ENCODE measurements at places on chromosomes 12 and 14.

DNA sequence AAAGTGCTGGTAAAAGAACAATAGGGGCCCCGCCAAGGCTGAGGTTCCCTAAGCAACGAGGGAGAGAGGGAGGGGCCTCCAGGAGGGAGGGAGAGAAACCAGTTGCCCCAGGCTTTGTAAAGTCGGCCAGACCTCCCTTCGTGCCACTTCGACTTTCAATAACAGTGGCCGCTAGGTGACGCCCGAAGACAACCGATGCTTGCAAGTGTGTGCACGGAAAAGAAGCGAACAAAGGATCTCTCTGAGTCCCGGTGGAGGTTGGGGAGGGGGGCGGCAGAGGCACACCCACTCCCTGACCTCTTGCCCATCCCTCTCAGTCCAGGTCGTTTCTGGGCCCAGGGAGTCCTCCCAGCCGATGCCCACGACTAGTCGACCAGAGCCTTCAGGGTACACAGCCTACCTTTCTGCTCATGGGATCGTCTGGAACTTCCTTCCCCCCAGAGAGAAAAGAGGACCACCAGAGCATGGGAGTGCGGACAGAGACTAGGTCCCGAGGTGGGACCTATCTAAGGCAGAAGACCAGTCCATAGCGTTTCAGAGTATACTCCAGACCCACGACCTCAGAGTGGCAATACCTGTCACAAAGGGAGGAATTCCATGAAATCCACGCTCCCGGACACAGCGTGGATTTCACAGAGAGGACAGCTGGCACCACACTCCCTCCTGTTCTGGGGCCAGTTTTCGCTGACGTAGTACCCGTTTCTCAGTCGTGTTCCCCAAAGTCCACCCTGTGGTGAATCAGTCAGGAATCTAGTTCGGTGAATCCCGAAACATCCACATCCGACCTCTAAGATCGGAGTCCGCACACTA, 262.7 kb upstream of the ALG10B start:
- H3K36me3 ChIP-seq, result no peaks in the 10 kb centered on the region
- H3K27me3 ChIP-seq, result no peaks in the 10 kb centered on the region
- H3K4me1 ChIP-seq, result no peaks in the 10 kb centered on the region
- H3K27ac ChIP-seq, result no peak overlapping the region
- no peak for DNase-seq
- H3K4me3 ChIP-seq, result no peak overlapping the region

GRCh38 chr14:32382704-32383103, 53.6 kb downstream of the AKAP6 start:
- no peak overlapping the region for H3K4me3 ChIP-seq
- H3K36me3 ChIP-seq, result no peaks in the 10 kb centered on the region
- no peak for DNase-seq
- H3K4me1 ChIP-seq, result peaks cover 36% of the 10 kb centered on the region

GRCh38 chr12:52217223-52217622, 15.8 kb upstream of the KRT7 start:
- H3K36me3 ChIP-seq, result no peaks in the 10 kb centered on the region
- H3K4me1 ChIP-seq, result peaks cover 23% of the 10 kb centered on the region
- peaks cover 15% of the 10 kb centered on the region for H3K27me3 ChIP-seq
- DNase-seq, result no peak

- no peak overlapping the region for H3K4me3 ChIP-seq
- peak overlapping the region; percentile 68 for H3K27ac ChIP-seq
- H3K36me3 ChIP-seq, result no peaks in the 10 kb centered on the region
- H3K27me3 ChIP-seq, result no peaks in the 10 kb centered on the region
These were observed 20.2 kb upstream of the OASL start for GRCh38 chr12:121059031-121059898.

GRCh38 chr14:96624661-96625425, 122.7 kb downstream of the PAPOLA start:
- H3K27me3 ChIP-seq, result no peaks in the 10 kb centered on the region
- no peak overlapping the region for H3K27ac ChIP-seq
- H3K36me3 ChIP-seq, result no peaks in the 10 kb centered on the region
- DNase-seq, result no peak

GRCh38 chr12:128661226-128661569, 162.6 kb downstream of the SLC15A4 start:
- no peak overlapping the region for H3K27ac ChIP-seq
- no peak for DNase-seq
- no peaks in the 10 kb centered on the region for H3K4me1 ChIP-seq
- no peak overlapping the region for H3K4me3 ChIP-seq
- H3K36me3 ChIP-seq, result no peaks in the 10 kb centered on the region

DNA sequence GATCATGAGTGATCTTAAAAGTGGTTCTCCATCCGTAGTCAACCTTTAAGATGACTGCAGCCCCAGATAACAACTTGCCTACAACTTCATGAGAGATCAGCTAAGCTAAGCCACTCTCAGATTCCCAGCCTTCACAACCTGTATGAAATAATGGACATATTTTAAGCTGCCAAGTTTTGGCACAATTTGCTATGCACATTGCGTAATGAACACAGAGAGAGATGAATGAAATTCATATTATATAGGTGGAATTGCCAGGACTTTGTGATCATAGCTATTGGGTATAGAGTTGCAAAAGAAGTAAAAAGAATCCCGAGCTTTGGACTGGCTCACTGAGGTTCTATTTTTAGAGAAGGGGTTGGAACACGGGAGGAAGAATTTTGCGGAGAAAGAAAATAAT, 59.1 kb upstream of the EGLN3 start:
- no peaks in the 10 kb centered on the region for H3K36me3 ChIP-seq
- no peaks in the 10 kb centered on the region for H3K4me1 ChIP-seq
- no peak for DNase-seq
- H3K27ac ChIP-seq, result no peak overlapping the region
- H3K4me3 ChIP-seq, result no peak overlapping the region

- no peak overlapping the region for H3K4me3 ChIP-seq
- no peaks in the 10 kb centered on the region for H3K36me3 ChIP-seq
- H3K4me1 ChIP-seq, result peaks cover 25% of the 10 kb centered on the region
- H3K27me3 ChIP-seq, result no peaks in the 10 kb centered on the region
- H3K27ac ChIP-seq, result no peak overlapping the region
- DNase-seq, result no peak
These were observed 36.0 kb downstream of the CDK17 start for GRCh38 chr12:96364092-96364700.

- no peaks in the 10 kb centered on the region for H3K36me3 ChIP-seq
- no peak for DNase-seq
- no peaks in the 10 kb centered on the region for H3K27me3 ChIP-seq
- no peak overlapping the region for H3K27ac ChIP-seq
- no peaks in the 10 kb centered on the region for H3K4me1 ChIP-seq
- no peak overlapping the region for H3K4me3 ChIP-seq
These were observed 543.9 kb upstream of the LRFN5 start for GRCh38 chr14:41062826-41063225.

- no peaks in the 10 kb centered on the region for H3K27me3 ChIP-seq
- H3K4me3 ChIP-seq, result no peak overlapping the region
- no peak for DNase-seq
- peaks cover 46% of the 10 kb centered on the region for H3K36me3 ChIP-seq
- H3K4me1 ChIP-seq, result peaks cover 40% of the 10 kb centered on the region
These were observed 28.2 kb upstream of the LRP1-AS start for GRCh38 chr12:57175428-57176138.

GRCh38 chr12:94230357-94230905, 82.1 kb downstream of the PLXNC1 start:
- DNase-seq, result no peak
- no peaks in the 10 kb centered on the region for H3K4me1 ChIP-seq
- no peaks in the 10 kb centered on the region for H3K36me3 ChIP-seq
- H3K27ac ChIP-seq, result no peak overlapping the region

DNA sequence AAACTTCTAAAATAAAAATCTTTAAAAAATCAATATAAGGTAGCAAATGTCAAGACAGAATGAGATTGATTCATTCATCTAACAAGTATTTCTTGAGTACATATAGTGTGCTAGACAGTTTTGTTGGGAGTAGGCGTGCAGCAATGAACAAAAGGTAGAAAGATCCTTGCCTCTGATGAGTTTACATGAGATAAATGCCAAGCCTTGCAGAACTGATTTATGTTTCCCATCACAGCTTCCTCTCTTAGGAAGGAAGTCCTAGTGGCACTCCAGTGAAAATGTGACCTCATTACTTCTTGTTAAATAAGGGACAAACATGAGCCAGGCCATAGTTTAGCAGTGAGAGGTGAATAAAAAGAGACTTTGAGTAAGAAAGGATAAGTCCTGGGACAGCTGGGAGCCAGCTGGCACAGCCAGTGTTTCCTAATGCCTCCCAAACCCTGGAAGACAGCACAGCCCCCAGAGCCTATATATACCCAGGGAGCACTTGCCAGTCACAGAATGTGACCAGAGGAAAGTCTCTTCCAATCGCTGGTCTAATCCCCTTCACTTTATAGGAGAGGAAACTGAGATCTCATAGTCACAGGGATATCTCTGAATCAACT, 4.7 kb upstream of the COCH start:
- H3K27ac ChIP-seq, result no peak overlapping the region
- peaks cover 3% of the 10 kb centered on the region for H3K4me1 ChIP-seq
- no peak for DNase-seq
- peaks cover 48% of the 10 kb centered on the region for H3K27me3 ChIP-seq
- no peak overlapping the region for H3K4me3 ChIP-seq

DNA sequence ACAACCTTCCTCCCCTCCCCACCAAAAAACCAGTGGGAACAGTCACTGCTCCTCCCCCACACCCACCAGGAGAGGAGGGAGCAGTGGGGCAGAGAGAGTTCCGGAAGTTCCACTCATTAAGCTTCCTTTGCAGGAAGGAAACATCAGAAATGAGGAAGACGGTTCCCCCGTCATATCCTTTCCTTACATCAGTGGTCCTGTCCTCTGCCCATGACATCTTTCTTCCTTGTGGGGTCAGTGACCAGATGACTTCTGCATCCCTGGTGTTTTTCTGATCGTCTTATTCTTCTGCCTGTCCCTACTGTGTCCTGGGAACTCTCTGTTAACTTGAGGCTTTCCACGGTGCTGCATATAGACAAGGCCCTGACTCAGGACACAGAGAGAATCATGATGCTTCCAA, 40.8 kb upstream of the SPTLC2 start:
- H3K27me3 ChIP-seq, result no peaks in the 10 kb centered on the region
- H3K4me1 ChIP-seq, result no peaks in the 10 kb centered on the region
- no peak overlapping the region for H3K4me3 ChIP-seq
- H3K36me3 ChIP-seq, result no peaks in the 10 kb centered on the region
- no peak for DNase-seq

- H3K27ac ChIP-seq, result no peak overlapping the region
- no peaks in the 10 kb centered on the region for H3K27me3 ChIP-seq
- DNase-seq, result no peak
- peaks cover 100% of the 10 kb centered on the region for H3K36me3 ChIP-seq
- no peak overlapping the region for H3K4me3 ChIP-seq
These were observed 37.1 kb downstream of the ZC3H14 start for GRCh38 chr14:88599761-88600439.

DNA sequence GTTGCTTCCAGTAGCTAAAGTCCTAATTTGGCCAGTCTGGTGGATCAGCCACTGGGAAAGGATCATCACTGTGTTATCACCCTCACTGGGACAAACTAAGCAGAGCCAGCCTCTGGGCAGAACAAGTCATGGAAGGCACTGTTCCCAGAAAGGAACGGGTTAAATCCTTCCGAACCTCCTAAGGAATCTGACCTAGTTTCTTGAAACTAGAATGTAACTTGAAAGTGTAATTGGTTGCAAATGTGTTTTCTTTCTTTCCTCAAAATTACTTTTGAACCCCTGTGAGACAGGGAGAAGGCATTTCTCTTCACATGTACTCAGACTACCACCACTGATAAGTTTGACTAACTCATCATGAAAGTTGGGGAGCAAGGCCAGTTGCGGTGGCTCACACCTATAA, 18.7 kb upstream of the KICS2 start:
- no peaks in the 10 kb centered on the region for H3K4me1 ChIP-seq
- no peak overlapping the region for H3K27ac ChIP-seq
- no peak for DNase-seq
- no peaks in the 10 kb centered on the region for H3K27me3 ChIP-seq
- H3K36me3 ChIP-seq, result no peaks in the 10 kb centered on the region

DNA sequence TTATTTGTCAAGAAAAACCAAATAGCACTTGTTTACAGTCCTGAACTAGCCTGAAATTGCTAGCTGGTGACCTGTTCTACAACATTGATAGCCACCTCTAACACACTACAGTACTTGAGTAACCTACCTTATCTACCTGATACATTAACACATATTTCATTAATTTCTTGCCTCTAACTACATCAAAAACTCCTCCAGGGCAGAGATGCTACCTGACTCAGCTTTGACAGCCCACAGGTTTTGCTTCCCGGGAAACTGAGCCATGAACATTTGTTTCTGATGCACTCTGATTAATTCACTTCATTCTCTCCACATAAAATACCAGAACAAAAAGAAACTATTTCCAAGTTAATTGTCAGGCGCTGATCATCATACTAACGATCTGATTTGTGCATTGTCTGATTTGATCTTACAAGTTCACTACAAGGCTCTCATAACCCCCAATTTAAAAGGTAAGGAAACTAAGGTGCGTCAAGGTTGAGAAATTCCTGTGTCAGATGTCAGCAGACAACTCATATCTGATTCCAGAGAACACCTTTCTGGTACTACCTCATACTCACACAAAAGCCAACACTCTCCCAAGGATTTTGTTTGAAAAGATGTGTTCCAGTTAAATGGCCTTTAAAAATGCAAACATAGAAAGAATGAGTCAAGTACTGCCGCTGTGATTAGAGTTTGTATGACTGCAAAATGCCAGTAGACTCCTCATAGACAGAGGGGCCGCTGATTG, 768.7 kb downstream of the BCL11B start:
- H3K4me3 ChIP-seq, result no peak overlapping the region
- no peaks in the 10 kb centered on the region for H3K27me3 ChIP-seq
- no peak overlapping the region for H3K27ac ChIP-seq
- no peaks in the 10 kb centered on the region for H3K36me3 ChIP-seq

- H3K4me3 ChIP-seq, result no peak overlapping the region
- H3K27me3 ChIP-seq, result no peaks in the 10 kb centered on the region
- no peak overlapping the region for H3K27ac ChIP-seq
- H3K36me3 ChIP-seq, result no peaks in the 10 kb centered on the region
These were observed 193.3 kb downstream of the ANO4 start for GRCh38 chr12:100987552-100988521.

DNA sequence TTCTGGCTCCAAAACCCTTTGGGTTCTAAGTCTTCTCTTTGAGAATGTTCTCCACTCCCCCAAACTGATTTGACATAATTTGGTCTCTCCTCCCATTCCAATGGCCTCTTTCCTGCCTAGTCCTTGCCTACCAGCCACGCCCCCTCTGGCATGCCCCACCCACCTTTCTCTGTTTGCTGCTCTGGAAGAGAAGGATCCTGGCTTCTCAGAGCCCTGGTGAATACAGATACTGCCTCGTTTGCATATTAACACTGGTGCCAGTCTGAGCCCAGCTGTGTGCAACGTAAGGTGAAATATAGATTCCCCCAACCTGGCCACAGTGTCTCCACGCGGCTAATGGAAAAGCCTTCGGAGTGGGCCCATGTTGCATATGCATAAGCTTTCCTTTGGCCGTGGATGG, 79.7 kb downstream of the PAPOLA start:
- DNase-seq, result no peak
- no peak overlapping the region for H3K4me3 ChIP-seq
- no peaks in the 10 kb centered on the region for H3K27me3 ChIP-seq
- H3K27ac ChIP-seq, result no peak overlapping the region
- no peaks in the 10 kb centered on the region for H3K4me1 ChIP-seq
- H3K36me3 ChIP-seq, result no peaks in the 10 kb centered on the region

- H3K27ac ChIP-seq, result no peak overlapping the region
- no peaks in the 10 kb centered on the region for H3K27me3 ChIP-seq
- H3K4me3 ChIP-seq, result no peak overlapping the region
- H3K36me3 ChIP-seq, result no peaks in the 10 kb centered on the region
- no peaks in the 10 kb centered on the region for H3K4me1 ChIP-seq
These were observed 53.2 kb upstream of the VASH1 start for GRCh38 chr14:76708028-76708427.

GRCh38 chr14:96264853-96265252, 8.8 kb downstream of the BDKRB1 start:
- no peak for DNase-seq
- H3K36me3 ChIP-seq, result peaks cover 5% of the 10 kb centered on the region
- H3K4me3 ChIP-seq, result no peak overlapping the region
- peaks cover 30% of the 10 kb centered on the region for H3K4me1 ChIP-seq
- H3K27ac ChIP-seq, result peak overlapping the region; percentile 29
- H3K27me3 ChIP-seq, result no peaks in the 10 kb centered on the region

All from esophagus squamous epithelium (tissue), 5 donors.